A673 (cell line): ENCODE measurements at places on chromosomes 5 and 9. TPM values are rescaled to one million over a fixed set of nuclear protein-coding genes. Genes with fewer than 3 reads are reported as not detected.

GRCh38 chr9:107768224-107768623 lies 278.7 kb upstream of the KLF4 start:
- no peaks in the 10 kb centered on the region for H3K36me3 ChIP-seq
- DNase-seq, result no peak
- no peak overlapping the region for H3K4me3 ChIP-seq
- no peaks in the 10 kb centered on the region for H3K27me3 ChIP-seq
- H3K4me1 ChIP-seq, result no peaks in the 10 kb centered on the region

SPATA31C1 gene
- total RNA-seq, result not detected in 2 replicates

GRCh38 chr5:123700624-123701287 lies 188.8 kb downstream of the CSNK1G3 start:
- H3K27me3 ChIP-seq, result no peaks in the 10 kb centered on the region
- no peak overlapping the region for H3K27ac ChIP-seq
- DNase-seq, result peak; percentile 55
- H3K4me3 ChIP-seq, result no peak overlapping the region

DNA sequence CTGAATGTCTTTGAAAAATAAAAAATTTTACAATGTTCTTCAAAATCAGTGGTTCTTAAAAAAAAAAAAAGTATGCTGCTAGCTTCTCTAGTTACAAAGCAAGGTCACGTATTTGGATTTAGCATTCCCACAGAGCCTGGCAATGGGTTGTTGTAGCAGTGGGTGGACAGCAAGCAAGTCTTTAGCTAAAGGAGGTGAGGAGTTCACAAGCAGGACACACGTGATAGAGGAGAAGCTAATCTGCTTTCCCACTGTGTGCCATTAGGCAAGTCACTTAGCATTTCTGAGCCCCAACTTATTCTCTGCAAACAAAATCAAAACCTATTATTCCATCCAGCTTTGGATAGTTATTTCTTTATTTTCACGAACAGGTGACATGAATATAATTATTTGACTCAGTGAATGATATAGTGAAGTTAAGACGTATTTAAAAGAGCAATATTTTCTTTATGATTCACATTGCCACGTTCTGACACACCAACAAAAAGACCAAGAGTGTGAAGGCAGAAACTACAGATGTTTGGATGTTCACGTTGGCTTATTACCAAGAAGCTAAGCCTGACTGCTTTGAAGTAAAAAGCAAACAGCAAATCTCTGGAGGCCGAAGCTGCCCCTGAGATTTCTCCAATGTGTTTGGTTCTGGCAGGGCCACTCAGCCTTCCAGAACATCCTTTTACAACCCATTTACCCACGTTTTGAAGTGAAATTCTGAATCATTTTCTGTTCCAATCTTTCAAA lies 612.1 kb upstream of the CDH6 start:
- no peaks in the 10 kb centered on the region for H3K27me3 ChIP-seq
- H3K4me3 ChIP-seq, result no peak overlapping the region
- no peak for DNase-seq
- H3K36me3 ChIP-seq, result no peaks in the 10 kb centered on the region
- H3K27ac ChIP-seq, result no peak overlapping the region

GRCh38 chr5:6202149-6202967 lies 176.0 kb downstream of the MED10 start:
- no peak for DNase-seq
- no peak overlapping the region for H3K27ac ChIP-seq
- peaks cover 20% of the 10 kb centered on the region for H3K27me3 ChIP-seq
- H3K4me3 ChIP-seq, result no peak overlapping the region

KLF4 gene
- total RNA-seq, result 0.28 and 0.49 TPM in 2 replicates

CCIN gene
- not detected in 2 replicates for total RNA-seq

DNA sequence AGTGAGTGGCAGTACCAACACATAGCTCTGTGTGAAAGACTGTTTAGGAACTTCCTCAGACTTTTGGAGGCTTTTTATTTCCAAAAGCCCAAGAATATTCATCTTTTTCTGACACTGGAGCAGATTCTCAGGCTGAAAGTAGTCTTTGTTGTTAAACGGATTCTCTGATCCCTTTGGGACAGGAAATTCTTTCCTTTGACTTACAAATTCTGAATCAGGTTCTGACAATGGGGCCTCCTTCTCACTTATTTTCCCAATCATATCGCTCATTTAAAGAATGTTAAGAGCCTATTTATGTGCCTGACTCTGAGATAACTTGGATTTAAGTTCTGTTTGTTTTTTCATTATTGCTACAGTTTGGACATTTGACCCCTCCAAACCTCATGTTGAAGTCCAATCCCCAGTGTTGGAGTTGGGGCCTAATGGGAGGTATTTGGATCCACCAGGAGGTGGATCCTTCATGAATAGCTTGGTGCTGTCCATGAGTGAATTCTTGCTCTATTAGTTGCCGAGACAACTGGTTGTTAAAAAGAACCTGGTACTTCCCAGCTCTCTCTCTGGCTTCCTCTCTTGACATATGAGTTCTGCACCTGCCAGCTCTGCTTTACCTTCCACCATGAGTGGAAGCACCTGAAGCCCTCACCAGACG lies 4.1 kb upstream of the ADGRV1 start:
- H3K27ac ChIP-seq, result no peak overlapping the region
- no peaks in the 10 kb centered on the region for H3K36me3 ChIP-seq
- peaks cover 29% of the 10 kb centered on the region for H3K27me3 ChIP-seq
- no peak for DNase-seq

- H3K27me3 ChIP-seq, result no peaks in the 10 kb centered on the region
- no peaks in the 10 kb centered on the region for H3K4me1 ChIP-seq
- no peaks in the 10 kb centered on the region for H3K36me3 ChIP-seq
Observed at GRCh38 chr5:167378894-167379723, 912.3 kb upstream of the WWC1 start.

CCL27 gene
- total RNA-seq, result not detected in 2 replicates

DNA sequence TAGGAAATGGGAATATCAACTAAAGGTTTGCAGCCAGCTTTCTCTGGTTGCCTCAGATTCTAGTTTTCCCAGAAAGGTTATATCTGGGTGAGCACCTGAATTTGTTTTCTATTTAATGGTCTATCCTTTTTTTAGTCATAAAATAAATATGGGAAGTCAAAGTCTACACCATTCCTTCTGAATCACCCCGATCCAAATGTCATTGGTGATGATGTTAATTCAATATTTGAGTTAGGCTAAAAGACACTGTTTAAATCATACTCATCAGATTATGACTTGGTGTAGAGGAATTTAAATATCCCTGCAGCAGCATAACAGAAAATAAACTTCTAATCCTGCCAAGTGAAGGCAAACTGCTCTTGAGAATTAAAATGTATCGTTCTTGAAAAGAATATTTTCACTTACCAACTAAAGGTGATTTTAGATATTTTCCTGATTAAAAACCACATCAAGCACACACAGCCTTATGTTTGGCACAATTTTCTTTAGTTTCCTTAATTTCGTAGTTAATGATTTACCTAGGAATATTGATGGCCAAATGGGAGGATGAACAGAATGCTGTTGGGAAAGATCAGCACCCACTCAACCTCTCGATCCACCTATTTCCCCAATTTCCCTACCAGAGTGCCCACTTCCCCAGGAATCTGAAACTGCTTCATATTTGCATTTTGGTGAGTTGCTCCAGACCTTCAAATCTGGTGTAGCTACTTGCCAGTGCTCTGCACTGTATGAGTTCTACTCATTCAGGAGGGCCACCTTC lies 103.1 kb upstream of the TSLP start:
- H3K36me3 ChIP-seq, result no peaks in the 10 kb centered on the region
- no peak overlapping the region for H3K4me3 ChIP-seq
- H3K4me1 ChIP-seq, result no peaks in the 10 kb centered on the region
- H3K27ac ChIP-seq, result no peak overlapping the region
